Stimulated activated CD8-positive, alpha-beta memory T cell treated with anti-CD3 and anti-CD28 coated beads, Interleukin-7, amount 100 ng/mL, for 48 hours (primary cell): ENCODE measurements at places on chromosomes 6 and 20.

DNA sequence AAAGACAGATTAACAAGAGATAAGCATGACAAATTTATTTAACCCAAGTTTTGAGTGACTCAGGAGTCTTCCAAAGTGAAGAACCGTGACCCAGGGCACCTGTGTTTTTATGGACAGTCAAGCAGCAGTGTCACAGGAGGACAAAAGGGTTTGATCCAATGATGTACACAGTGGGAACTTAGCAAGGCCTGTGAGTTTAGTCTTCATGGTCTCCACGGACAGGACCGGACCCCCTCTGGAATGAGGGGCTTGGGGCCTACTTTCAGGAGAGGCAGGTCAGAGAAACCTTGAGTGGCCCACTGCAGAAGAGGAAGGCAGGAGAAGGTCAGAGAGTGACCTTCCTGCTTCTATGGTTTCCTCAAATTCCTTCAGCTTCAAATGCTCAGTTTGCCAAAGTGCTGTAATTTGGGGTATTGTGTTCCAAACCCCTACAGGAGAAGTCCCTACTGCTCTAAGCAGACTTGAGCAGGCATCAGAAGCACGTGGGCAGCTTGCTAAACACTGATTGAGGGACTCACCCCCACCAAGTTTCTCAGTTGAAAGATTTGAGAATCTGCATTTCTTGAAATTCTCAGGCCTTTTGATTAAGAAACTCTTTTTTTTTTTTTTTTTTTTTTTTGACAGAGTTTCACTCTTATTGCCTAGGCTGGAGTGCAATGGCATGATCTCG is 26.4 kb upstream of the ZMYND8 start:
- no peak for DNase-seq

- no peak for DNase-seq
These were observed 345.2 kb upstream of the RSPO3 start for GRCh38 chr6:126773112-126773805.

- DNase-seq = no peak
These were observed 429.0 kb upstream of the NRSN1 start for GRCh38 chr6:23696992-23697391.

- peak; percentile 30 for DNase-seq
These were observed at the start of gene TAF4 for GRCh38 chr20:62065674-62066338. Gene TAF4, minus strand, starts transcription at chr20:62065881. Its CDS starts 71 bp downstream, at chr20:62065810.

DNA sequence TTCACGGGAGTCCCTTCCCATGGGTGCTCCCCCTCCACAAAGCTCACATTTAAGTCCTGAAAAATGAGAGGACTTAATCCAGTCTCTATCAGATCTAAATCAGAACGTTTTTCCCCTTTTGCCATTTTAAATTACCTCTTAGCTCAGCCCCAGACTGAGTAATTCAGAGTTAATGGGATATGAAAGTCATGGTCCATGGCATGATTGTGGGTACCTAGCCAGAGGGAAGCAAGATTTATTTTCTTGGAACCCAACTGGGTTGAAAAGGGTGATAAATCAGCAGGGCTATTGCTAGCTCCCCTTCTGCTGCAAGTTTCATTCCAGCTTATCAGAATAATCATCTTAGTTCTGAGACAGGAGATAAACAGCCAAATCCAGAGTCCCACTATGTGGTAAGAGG is 320.2 kb upstream of the CHD6 start:
- DNase-seq = no peak

DNA sequence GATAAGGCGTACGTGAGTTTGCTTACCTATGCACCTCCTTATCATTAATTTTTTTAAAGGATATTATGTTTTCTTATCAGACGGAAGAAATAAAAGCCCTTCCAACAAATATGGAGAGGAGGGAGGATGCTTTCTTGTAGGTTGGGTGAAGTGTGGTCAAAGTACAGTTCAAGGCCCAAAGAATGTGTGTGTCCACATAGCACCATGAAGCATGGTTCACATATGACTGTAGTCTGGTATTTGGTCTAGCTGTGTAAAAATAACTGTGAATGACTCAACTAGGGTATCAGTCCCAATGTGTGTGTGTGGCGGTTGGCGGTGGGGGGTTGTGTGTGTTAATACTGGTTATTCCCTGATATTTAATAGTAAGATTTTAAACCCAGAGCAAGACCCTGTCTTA is 212.7 kb downstream of the TMEM242 start:
- DNase-seq = no peak

DNA sequence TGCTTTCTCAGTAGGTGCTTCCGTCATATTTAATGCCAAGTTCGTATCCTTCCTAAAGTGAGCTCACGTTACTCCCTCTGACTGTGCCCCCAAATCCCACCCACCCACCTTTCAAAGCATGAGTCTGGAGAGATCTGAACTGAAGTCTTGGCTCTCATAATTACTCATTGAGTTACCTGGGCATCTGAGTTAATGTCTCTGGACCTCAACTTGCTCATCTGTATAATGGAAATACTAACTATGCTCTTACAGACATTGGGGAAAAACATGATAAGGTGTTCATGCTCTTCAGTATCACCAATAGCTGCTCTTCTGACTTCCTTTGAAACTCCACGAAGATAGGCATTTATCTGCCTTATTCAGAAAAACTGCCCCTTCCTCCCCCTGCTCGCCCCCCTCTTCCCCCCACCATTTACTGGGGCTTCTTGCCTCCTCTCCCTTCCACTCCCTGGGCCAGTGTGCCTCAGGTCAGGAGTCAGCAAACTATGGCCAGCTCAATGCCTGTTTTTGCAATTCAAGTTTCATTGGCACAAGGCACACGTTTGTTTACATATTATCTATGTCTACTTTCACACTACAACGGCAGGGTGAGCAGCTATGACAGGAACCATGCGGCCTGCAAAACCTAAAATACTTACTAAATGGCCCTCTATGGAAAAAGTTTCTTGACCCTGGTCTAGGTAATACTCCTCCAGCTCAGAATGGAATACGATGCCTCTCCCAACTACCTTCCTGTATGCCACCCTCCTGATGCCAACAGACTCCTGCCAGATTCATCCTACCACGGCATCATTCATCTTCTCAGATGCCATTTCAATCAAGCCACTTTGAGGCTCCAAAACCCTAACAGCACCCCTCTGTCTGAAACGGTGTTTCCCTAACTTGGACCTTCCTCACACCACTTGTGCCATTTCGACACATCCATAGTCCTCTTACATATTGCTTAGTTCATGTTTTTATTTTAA is 138.7 kb downstream of the ZMYND8 start:
- DNase-seq = no peak
